ENCODE measurements at places on chromosomes 7 and 10. TPM values are rescaled to one million over a fixed set of nuclear protein-coding genes. Genes with fewer than 3 reads are reported as not detected.

Gene PBLD
- 1.6 TPM for total RNA-seq

Gene BTBD16
- total RNA-seq: not detected

Gene EBLN1
- not detected for total RNA-seq

Gene STEAP2
- not detected for total RNA-seq

Gene OIT3
- not detected for total RNA-seq

Gene LBX1
- not detected for total RNA-seq

Gene EPHB4
- total RNA-seq: 3.1 TPM

Gene GPR15LG
- not detected for total RNA-seq

Gene TAS2R4
- 1.4 TPM for total RNA-seq

Gene BBS9
- 13.7 TPM for total RNA-seq

Gene PRLHR
- not detected for total RNA-seq

Gene MRC1
- total RNA-seq: 1.7 TPM

All from activated naive CD8-positive, alpha-beta T cell treated with anti-CD3 and anti-CD28 coated beads, Interleukin-2, amount 10 ng/mL, durations not matched to agents 7 days and 5 days (primary cell).